ENCODE measurements at places on chromosomes 3 and 15.

GRCh38 chr3:160141485-160142185, 83.6 kb upstream of the C3orf80 start:
- no peak for DNase-seq

- DNase-seq, result no peak
These were observed 148.7 kb downstream of the MEX3B start for GRCh38 chr15:81897057-81897677.

DNA sequence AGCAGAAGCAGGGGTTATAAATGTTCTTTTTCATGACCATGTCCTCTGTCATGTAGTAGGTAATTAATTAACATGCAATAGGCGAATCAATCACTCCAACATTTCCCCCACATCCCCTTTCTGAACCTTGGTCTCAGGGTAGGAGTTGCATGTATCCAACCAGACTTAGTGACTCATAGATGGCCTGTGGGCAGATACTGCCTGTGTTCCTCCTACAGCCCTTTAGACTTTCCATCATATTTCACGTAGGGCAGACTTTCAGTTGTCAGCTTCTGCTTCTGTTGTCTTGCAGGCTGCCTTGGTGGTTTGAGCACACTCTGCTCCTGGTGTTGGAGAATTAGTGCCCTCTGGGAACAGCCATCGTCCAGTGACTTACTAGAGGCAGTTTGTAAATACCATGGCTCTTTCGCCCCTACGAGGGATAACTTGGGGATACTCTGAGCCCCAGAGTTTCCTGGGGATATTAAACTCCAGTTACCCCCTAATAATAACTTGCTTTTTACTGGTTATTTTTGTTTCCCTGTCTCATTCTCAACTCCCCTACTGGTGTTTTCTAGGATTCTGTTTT, 244.4 kb downstream of the EDEM1 start:
- no peak for DNase-seq

- DNase-seq, result no peak
These were observed 256.5 kb upstream of the CBLB start for GRCh38 chr3:106125321-106125720.

DNA sequence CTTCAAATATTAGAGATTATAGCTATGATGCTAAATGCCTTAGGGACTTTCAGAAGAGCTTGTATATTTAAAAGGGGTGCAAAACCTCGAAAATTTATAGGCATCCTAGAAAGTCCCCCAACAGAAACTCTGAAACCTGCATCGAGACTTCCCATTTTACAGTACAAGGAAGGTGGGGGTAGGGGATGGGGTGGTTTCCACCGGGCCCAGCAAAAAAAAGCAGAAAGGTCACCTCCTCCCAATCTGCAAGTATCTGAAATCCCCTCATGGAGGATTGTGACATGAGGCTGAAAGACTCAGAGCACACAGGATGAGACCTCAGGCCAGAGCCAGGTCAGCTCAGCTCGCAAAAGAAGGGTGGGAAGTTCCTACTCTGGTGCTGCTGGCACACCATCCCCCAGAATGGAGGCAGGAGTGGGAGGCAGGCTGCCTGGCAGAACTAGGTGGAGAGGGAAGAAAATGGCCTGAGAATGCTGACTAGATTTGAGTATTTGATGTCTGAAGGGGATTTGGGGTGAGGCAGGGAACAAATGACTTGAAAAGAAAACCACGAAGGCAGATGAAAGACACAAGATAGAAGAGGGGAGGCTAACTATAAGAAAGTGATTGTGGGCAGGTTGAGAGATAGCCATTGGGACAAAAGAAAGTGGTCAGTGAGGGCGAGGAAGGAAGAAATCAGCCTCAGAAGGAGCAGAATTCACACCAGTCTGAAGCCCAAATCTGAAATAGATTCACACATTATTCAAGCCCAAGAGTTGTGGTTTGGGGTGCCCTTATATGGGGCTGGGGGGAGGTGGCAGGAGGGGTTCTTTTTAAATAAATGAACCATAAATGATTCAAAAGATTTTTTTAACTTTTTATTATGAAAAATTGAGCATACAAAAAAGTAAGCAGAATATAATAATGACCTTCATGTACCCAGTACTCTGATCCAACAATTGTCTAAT, 22.5 kb upstream of the TSC22D2 start:
- DNase-seq, result no peak

Data from NCI-H774 (cell line).